ENCODE measurements at places on chromosomes 1 and 21.

GRCh38 chr21:36927719-36928117, 38.8 kb downstream of the HLCS start:
- peak; percentile 10 for DNase-seq

- DNase-seq, result no peak
These were observed 906 bp upstream of the RGS13 start for GRCh38 chr1:192635041-192635440.

GRCh38 chr1:93616996-93617669, 64.5 kb downstream of the BCAR3 start:
- DNase-seq, result no peak

DNA sequence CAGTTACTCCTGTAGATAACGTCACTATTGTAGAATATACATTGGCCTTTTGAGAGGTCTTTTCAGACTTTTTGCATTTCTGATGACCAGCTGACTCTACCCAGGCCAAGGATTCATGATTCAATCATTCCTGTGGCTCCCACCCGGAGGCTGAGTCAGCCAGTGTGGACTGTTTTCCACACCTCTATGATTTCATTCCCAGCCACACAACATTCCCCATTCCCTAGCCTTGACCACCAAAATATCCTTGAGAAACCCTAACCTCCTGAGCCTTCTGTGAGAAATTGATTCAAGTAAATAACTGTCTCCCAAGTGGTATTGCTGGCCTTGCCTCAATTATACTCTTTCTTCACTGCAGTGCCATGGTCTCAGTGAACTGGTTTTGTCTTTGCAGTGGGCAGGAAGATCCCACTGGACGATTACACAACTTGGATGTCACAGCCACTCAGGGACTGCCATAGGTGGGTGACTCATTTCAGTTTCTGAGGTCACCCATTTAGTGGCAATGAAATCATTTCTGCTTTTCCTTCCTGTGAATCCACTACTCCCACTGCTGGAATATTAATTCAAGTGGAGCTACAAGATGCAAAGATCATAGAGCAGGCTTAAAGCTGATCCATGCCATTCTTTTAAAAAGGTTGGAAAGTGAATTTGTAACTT, 518.6 kb upstream of the ZP4 start:
- DNase-seq, result no peak

GRCh38 chr1:232168508-232168907, 461.4 kb downstream of the SIPA1L2 start:
- no peak for DNase-seq

DNA sequence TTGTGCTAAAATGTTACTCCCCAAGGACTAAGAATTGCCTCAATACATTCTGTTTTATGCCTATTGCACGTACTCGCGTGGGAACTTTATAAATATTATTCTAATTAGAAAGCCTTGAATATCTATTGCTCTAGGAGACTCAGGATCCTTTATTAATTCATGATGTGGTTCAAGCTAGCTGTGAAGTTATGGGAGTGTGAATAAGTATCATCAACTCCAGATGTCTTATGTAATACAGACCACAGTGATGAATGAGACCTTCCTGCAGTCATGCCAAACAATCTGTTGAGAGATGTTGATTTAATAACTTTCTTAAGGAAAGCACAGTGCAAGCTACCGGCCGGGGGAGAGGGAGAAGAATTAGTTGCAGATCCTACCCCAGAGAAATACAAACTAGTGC, 519.2 kb upstream of the ZP4 start:
- no peak for DNase-seq
